Fibroblast of lung (primary cell): ENCODE measurements at places on chromosomes 6 and 20. TPM values are rescaled to one million over a fixed set of nuclear protein-coding genes. Genes with fewer than 3 reads are reported as not detected.

The PNLDC1 gene
- not detected in 2 replicates for total RNA-seq

The WFDC12 gene
- not detected in 2 replicates for total RNA-seq

DNA sequence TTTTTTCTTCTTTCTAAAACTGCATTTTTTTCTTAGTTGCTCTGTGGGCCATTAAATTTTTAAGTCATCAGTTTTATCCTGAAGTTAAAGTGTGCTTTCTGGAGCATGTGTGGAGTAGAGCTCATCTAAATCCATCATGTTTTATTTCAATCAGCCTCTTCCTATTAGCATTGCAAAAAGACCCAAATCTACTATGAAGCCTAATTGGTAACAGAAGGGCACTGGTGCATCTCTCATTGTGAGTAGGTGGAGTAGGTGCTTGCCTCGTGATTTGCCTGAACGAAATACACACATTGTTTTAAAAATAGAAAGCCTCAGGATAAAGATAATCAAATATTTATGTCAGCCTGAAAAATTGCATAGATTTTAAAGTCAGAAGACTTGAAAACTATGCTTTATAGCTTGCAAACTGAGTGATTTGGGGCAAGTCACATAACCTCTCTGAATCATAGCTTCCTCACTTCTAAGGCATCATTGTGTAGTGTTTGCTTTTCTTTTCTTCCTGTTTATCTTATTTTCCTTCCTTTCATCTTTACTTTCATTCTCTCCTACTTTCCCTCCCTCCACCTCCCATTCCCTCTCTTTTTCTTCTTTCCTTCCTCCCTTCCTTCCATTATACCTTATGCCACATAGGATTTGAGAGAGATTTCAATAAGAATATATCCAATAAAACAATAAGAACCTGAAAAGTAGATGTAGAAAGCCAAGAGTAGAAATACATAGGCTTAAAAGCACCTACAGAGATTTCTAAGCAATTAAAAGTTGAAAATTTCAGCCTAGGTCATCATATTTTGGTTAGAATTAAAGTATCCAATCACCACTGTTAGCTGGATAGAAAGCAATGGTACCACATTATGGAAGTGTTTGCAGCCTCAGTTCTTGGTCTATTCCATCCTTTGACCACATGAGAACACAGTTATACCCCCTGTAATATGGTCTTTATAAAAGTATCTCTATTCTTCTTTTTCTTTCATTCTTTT is 49.6 kb upstream of the RNF146 start:
- no peak for DNase-seq

The CLVS2 gene
- under 0.01 TPM in 1 of 2 replicates, not detected in the other for total RNA-seq

- no peak for DNase-seq
Measured at GRCh38 chr6:158207422-158207788, 39.3 kb downstream of the GTF2H5 start.

DNA sequence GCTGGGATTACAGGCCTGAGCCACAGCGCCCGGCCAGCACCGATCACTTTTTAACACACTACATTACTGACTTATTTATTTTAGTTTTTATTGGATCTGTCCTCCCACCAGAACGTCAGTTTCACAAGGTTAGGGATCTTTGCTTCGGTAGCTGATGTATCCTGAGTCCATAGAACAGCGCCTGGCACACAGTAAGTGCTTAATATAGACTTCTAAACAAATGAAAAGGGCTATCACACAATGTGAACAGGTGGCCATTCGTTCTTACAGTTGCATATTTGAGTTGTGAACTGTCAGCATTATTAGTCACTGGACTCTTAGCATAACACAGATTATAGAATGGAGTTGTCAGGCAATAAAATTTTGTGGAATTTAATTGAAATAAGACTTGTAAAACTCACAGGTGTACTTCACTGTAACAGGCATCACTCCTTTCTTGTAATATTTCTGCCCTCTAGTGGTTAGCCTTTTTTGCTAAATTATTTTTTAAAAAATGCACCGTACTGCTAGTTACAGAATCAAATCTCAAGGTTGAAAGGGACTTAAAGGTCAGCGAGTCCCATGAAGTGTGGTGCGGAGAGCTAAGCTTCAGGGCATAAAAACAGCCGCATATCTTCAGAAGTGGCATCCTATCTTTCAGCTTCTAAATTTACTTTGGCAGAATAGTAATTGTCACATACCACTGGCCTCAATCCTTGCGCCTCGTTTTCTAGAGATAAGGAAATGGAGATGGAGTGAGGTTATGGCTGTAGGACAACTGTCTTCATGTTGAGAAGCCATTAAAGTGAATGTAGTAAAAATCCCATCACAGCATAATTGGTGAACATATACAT is 3.4 kb upstream of the TBC1D7 start:
- DNase-seq, result peak; percentile 56

DNA sequence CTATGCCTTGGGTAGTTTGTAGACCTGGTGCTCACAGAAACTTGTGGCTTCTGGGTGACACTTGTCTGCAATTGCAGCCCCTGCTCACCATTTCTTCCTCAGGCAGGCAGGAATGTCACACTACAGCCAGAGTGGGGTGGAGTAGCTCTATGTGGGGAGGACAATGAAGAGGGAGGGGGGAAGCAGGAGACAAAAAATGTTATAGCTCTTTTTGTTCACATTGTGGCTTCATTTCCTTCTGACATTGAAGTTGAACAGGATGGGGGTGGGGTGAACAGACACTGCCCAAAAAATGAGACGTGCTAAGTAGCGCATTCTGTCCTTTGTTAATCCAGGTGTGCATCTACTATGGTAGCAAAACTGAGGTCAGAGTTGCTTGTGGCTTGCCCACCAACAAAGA is at the start of gene THEMIS:
Gene THEMIS (minus strand): TSS at position 124 of the 400 bp plus-strand sequence. CDS start 126 bp downstream, outside the sequence.
- DNase-seq, result no peak

- peak; percentile 71 for DNase-seq
Measured at GRCh38 chr6:108113557-108114519, 39.3 kb upstream of the OSTM1 start.

DNA sequence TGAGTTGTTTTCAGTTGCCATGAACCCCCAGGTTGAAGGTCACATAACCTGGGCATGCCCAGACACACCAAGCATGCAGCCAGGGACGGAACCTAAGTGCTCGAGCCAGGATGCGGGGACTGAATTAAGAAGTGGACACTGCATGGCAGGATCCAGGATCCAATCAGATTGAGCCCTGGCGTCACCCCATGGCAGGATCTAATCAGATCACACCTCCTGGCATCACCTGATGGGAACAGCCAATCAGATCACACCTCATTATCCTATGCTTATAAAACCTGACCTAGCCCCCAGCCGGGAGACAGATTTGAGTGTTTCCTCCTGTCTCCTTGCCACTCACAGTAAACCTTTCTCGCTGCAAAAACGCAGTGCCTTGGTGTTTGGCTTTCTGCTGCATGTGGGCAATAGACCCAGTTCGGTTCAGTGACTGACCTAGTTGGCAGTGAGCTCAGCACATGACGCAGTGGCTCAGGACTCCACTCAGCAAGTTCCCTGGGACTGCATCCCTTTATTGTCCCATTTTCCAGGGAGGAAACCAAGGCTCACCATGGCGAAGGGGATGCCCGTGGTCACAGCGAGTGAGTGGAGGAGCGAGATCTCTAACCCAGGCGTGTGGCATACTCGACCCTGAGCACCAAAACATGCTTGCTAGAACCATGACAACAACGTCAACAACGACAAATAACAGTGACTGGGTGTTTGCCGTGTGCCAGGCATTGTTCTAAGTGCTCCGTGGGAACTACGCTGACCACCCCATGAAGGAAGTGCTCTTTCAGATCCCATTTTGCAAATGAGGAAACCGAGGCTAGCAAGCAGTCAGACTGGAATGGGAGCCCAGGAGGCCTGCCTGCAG is 66.3 kb downstream of the RBM38 start:
- DNase-seq, result no peak

DNA sequence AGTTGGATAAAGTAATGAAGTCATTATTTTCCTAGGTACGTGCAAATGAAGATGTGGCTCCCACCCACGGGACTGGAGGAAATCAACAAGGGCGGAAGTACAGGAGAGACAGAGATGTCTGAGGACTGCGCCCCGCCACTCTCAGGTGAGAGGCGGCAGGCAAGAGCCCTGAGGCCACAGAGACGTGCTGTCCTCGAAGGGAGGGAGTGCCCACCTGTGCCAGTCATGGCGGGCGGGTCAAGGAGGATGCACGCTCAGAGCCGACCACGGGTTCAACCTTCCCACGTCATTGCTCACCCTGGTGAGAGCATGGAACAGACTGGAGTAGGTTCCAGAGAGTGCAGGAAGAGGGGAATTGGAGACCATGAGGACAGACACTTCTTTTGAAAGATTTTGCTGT is 12.7 kb downstream of the CST8 start:
- DNase-seq, result no peak

The DUSP15 gene
- not detected in 2 replicates for total RNA-seq

The MAFB gene
- total RNA-seq, result 3.0 and 7.7 TPM in 2 replicates

The IL22RA2 gene
- not detected in 2 replicates for total RNA-seq

DNA sequence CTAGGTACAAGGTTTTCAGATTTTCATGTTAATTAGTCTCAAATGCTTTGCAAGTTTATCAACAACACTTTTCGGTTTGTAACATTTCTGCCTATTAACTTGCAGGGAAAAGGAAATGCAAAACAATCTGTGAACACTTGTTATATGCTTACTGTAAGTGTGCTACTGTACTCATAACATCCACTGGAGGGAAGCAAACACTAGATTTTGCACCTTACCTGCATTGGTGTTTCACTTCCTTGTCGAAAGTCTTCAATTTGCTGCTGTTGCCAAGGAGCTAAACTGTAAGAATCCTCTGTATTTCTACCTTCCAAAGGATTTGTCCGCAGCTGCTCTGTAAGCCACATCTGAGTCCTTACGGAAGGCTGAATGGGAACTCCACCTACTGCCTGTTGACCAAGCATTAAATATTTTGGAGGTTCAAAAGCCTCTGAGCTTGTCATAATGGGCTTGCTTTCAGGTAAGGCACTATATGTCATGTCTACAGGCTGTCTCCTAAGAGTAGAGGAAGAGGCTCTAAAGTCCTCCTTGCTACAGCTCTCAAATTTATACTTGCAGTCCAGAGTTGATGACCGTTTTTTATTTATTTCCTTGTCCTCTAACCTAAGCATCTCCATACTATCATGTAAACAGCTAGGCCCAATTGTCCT is 17.3 kb downstream of the PLN start:
- no peak for DNase-seq

The PLAGL1 gene
- total RNA-seq, result 8.0 and 11.4 TPM in 2 replicates

The LINC00237 gene
- not detected in 2 replicates for total RNA-seq

The DEFB132 gene
- not detected in 2 replicates for total RNA-seq

DNA sequence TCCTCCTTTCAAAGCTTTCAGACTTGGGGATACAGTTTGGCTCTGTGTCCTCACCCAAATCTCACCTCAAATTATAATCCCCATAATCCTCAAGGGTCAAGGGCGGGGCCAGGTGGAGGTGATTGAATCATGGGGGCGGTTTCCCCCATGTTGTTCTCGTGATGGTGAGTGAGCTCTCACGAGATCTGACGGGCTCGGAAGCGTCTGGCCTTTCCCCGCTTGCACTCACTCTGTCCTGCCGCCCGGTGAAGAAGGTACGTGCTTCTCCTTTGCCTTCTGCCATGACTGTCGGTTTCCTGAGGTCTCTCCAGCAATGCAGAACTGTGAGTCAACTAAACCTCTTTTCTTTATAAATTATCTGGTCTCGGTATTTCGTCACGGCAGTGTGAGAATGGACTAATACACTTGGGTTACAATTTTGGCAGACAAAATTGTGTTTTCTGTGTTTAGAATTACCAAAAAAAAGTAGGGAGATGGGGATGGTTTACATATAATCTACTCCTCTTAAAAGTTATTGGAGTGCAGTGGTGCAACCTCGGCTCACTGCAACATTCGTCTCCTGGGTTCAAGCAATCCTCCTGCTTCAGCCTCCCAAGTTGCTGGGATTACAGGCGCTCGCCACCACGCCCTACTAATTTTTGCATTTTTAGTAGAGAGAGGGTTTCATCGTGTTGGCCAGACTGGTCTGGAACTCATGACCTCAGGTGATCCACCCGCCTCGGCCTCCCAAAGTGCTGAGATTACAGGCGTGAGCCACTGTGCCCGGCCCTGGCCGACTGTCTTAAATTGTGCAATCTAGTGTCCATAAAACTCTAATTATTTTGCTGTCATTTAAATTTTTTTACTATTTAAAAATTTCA is 33.6 kb upstream of the PXDC1 start:
- no peak for DNase-seq

The MAK gene
- total RNA-seq, result not detected in 2 replicates

The TOX2 gene
- total RNA-seq, result 4.4 and 5.9 TPM in 2 replicates

The TFAP2A gene
- total RNA-seq, result not detected in 2 replicates

The APOM gene
- total RNA-seq, result 0.99 and 1.0 TPM in 2 replicates

GRCh38 chr6:139175389-139175948 is 40.6 kb downstream of the HECA start:
- DNase-seq, result no peak

DNA sequence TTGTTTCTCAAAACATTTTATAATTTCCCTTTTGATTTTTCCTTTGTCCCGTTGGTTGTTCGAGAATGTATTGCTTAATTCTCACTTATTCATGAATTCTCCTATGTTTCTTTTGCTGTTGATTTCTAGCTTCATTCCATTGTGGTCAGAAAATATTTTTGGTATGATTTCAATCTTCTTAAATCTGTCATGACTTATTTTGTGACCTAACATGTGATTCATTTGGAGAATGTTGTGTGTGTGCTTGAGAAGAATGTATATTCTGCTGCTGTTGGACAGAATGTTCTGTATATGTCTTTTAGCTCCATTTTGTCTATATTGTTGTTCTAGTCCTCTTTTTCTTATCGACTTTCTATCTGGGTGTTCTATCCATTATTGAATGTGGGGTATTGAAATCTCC is 286.2 kb upstream of the RNF217 start:
- DNase-seq, result peak; percentile 82

The TP53TG5 gene
- under 0.01 TPM in 1 of 2 replicates, not detected in the other for total RNA-seq

The PRPF6 gene
- 52.0 and 55.2 TPM in 2 replicates for total RNA-seq

GRCh38 chr20:22944062-22944461 is 91.0 kb upstream of the SSTR4 start:
- no peak for DNase-seq

- DNase-seq, result peak; percentile 70
Measured at GRCh38 chr6:105824732-105825131, 261.4 kb upstream of the PRDM1 start.

The PLCB4 gene
- total RNA-seq, result 3.6 and 13.7 TPM in 2 replicates

DNA sequence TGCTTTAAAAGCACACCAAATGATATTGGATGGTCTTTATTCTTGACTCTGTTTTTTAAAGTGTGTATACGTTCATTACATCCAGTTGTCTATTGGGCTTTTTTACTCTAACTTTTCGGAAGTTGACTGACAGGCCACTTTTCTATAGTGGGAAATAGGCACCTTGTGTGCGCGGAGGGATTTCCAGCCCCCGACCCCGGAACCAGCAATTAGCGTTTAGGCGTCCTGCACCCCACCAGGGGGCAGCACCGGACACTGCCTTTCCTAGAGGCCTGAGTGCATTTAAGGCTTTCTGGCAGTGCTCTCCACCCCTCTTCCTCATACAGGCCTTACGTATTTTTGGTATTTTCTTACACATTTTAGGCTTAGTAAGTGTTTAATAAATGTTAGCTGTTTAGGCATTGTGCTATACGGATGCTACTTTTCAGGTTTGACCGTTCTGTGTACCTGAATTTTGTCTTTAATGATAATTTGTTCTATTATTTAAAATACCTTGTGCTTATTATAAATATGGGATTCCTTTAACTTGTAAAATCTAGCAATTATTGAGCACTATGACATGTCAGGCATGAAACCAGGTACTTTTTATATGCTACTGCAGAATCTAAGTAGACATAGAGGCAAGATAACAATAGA is 231.8 kb downstream of the BCKDHB start:
- DNase-seq, result no peak

- DNase-seq, result no peak
Measured at GRCh38 chr6:99219788-99220187, 129.7 kb downstream of the FAXC start.

The CCDC170 gene
- total RNA-seq, result 0.77 and 0.83 TPM in 2 replicates

GRCh38 chr20:24149881-24150307 is 161.3 kb upstream of the GGTLC1 start:
- no peak for DNase-seq

GRCh38 chr6:145608850-145609249 is 126.5 kb downstream of the EPM2A start:
- no peak for DNase-seq

The LZTS3 gene
- total RNA-seq, result 3.3 and 6.1 TPM in 2 replicates

The FNDC1 gene
- under 0.01 TPM in 2 replicates for total RNA-seq
